CD4-positive, alpha-beta T cell treated with Interleukin-17A for 1 hour (primary cell): ENCODE measurements at places on chromosomes 6 and 20.

DNA sequence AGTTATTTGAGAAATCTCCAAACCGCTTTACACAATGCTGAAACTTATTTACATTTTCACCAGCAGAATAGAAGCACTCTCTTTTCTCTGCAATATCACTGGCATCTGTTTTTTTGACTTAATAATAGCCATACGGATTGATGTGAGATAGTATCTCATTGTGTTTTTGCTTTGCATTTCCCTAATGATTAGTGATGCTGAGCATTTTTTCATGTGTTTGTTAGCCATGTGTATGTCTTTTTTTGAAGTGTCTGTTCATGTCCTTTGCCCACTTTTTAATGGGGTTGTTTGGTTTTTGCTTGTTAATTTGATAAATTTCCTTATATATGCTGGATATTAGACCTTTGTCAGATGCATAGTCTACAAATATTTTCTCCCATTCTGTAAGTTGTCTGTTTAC is 73.6 kb downstream of the FBXO5 start:
- DNase-seq, result no peak

DNA sequence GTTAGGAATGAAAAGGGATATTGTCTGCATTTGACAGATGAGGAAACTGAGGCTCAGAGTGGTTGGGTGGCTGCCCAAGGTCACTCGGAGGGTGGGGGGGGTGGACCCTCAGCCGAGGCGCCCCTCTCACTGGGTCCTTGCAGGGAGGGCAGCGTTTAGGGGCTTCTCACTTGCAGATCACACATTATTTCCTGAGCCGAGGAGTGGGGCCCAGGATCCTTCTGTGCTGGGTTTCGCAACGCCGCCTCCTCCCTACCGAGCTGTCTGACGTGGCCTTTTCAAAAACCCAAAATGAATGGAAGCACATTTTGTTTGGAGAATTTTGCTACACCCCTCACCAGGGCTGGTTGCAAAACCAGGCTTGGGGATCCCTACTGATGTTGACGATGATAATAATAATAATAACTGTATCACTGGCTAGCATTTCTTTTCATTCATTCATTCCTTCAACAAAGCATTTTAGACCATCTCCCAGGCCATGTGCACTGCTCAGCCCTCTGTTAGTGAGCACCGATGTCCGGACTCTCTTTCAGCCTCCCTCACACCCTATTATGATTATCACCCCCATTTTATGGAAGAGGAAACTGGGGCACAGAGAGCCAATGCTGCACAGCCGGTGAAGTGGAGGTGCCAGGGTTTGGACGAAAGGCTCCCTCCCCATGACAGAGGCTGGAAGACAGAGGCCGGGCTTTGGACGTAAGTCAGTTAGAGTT is 5.2 kb downstream of the DLGAP4 start:
- no peak for DNase-seq

DNA sequence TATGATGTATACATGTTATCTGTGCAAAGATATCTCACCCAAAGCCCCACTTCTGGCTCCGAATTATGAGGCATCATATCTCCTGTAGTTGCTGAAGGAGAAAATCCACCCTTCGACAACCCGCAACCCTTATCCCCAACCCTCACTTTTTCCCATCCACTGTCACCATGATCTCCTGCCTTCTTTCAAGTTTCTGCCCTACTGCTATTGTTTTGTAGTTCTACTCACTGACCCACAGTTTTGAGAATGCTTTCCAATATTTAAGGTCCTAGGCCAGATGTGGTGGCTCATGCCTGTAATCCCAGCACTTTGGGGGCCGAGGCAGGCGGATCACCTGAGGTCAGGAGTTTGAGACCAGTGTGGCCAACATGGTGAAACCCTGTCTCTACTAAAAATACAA is 22.2 kb downstream of the ADGRF1 start:
- no peak for DNase-seq

DNA sequence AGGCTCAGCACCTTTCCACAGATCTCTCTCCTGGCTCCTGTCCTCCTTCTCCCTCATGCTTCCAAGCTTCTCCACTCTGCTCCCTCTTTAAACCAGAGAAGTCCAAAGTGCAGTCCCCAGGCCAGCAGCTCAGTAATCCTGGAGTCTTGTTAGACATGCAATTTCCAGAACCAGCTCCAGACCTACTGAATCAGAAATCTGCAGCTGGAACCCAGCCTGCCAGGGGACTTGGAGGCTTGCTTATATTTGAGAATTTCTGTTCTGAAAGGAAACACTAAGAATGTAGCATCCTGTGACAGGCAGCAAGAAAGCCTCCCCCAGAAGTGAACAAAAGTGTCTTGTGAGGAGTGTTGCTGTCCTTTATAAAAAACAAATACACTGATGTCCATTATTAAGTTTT is 438.1 kb downstream of the BCKDHB start:
- DNase-seq, result no peak

DNA sequence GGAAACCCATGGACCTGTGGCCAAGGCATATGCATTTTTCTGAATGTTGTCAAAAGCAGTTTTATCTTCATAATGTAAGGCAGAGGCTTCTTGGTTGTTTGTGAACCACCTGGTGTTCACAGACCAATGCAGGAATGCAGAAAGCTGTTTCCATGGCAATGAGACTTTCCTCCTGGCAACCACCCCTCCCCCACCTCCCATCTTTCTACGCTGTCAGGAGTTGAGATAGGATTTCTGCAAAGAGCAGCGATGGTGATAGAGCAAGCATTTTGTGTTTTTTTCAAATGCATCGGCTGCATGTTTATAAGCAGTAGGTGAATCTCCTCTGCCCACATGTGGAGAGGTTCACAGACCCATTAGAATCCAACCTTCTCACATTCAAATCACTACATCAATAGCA is 114.1 kb upstream of the SMLR1 start:
- DNase-seq, result no peak

DNA sequence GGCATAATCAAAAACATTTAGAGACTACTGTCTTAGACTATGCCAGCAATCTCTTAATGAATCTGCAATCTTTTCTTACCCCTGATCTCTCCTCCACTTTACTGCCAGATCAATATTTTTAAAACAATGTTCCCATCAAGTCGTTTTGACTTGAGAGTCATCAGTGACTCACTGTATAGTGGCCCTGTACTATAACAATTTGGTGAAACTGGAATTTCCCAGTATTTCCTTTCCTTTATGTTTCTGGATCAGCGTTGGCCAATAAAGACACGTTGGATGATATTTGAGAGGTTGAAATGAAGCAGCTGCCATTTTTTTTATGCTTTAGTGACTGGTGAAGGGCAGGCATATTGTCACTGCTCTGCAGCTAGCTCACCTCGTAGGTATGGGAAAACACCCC is 10.1 kb upstream of the SMIM13 start:
- DNase-seq, result no peak

DNA sequence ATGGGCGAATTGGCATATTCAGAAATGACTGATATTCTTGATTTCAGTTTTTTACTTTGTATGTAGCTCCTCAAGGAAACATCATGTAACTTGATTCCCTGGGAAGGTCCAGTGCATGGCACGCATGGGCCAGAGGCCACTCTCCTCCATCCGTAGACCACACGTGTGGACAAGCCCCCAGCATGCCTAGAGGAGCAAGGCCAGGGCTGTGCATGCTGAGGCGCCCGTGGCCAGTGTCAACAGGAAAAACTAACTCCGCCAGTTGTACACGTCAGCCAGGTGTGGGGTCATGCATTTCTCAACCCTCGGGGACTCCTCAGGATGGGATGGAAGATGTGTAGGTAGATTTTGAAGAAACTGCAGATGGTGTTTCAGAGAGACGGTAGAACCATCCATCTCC is 37.8 kb upstream of the CD93 start:
- no peak for DNase-seq

DNA sequence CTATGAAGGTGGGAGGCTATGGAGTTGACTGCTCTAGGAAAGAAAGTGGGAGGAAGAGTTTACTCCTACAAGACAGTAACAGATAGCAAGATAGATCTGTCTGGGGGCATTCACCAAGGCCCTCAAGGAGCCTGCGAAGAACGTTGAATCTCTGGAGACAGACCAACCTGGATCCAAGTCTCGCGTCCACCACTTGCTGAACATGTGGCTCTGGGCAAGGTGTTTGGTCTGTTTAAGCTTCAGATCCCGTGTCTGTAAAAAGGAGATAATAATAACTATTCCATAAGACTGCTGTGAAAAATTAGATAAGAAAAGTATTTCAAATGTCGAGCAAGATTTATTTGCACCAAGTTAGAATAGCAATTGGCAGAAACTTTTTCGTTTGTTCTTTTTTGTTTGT is 8.1 kb upstream of the EEF1A1 start:
- no peak for DNase-seq
